ENCODE measurements at places on chromosomes 7 and 10. TPM values are rescaled to one million over a fixed set of nuclear protein-coding genes. Genes with fewer than 3 reads are reported as not detected.
A peak's percentile ranks its signal among the peaks of the same experiment; 100 is the strongest.

GRCh38 chr7:6614953-6615722 lies at the start of gene ZNF853:
ZNF853 (plus strand) TSS chr7:6615610; CDS start chr7:6616175, 565 bp downstream.
- peak; percentile 43 for DNase-seq

- no peak for DNase-seq
Observed at GRCh38 chr7:1798191-1798590, 128.1 kb downstream of the ELFN1 start.

DNA sequence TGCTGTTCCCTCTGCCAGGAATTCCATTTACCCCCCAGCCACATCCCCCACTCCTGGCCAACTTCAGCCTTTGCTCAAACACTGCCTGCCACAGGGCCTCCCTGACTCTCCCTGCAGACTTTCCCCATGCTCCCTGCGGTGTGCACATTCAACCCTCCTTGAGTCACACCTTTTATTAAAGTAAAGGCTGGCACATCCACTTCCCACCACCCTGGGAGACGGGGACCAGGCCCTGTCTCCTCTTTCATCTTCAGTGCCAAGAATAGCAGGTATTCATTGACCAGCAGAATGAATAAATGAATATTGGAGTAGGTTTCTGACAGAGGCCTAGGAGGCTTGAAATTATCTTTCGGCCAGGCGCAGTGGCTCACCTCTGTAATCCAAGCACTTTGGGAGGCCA lies 91.4 kb downstream of the GRK5 start:
- DNase-seq: no peak

GRCh38 chr7:30814700-30815387 lies 43.6 kb downstream of the MINDY4 start:
- DNase-seq: peak; percentile 43

- DNase-seq: no peak
Observed at GRCh38 chr7:151416112-151416940, 6.5 kb upstream of the WDR86 start.

- no peak for DNase-seq
Observed at GRCh38 chr7:134371536-134371935, 54.8 kb upstream of the SLC35B4 start.

DNA sequence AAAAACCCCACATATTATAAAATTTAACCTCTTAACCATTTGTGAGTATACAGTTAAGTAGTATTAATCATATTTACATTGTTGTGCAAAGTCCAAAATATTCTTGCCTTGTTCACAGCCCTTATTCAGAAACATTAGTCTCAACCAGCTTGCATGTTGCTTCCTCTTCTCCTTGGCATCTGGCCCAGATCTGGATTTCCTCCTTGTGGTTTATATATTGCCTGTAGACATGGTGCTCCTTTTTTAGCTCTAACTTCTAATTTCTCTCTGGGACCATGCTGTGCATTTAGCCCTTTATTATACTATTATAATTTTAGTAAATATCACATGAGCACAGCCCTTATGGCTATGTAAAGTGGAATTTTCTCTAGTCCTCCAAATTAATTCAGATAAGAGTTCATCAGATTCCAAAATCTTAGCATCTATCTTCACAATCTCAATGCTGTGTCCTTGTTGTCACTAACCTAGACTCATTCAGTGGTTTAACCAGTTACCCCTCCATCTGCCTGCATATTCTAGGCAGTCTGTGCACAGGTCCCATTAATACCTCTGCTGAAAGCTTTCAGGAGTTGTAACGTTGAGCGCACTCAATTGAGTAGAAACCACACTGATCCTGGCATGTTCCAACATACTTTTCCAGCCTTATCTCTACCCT lies 7.9 kb downstream of the CPED1 start:
- DNase-seq: peak; percentile 80

DNA sequence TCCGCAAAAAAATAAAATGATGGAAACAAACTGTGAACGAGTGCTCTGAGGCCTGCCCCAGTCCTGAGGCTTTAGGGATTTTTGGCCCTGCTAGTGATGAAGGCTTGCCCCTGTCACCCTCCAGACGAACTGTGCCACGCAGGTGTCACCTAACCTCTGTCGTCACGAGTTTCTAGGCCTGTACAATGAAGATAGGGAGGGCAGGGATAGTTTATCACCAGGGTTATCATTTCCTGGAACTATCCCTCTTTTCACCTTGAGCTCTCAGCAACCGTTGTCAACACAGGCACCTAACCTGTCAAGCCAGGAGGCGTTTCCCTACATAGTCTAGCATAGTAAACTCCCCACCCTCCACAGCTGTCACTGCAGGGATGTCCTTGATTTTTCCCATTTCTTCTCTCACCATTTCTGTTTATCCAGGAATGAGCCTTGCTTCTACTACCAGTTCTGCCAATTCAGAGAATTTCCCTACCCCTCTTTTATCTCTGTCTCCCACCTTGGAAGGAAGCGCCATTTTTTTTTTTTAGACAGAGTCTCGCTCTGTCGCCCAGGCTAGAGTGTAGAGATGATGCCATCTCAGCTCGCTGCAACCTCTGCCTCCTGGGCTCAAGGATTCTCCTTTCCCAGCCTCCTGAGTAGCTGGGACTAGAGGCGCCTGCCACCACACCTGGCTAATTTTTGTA lies 2.2 kb upstream of the ACHE start:
- DNase-seq: no peak

GRCh38 chr10:34590793-34591192 lies 224.3 kb downstream of the PARD3 start:
- no peak for DNase-seq

- no peak for DNase-seq
Observed at GRCh38 chr10:120813085-120813484, 38.1 kb upstream of the WDR11 start.

- DNase-seq: no peak
Observed at GRCh38 chr7:84108787-84109186, 85.8 kb downstream of the SEMA3A start.

GRCh38 chr7:142784096-142784495 lies 13.3 kb downstream of the PRSS2 start:
- no peak for DNase-seq

DNA sequence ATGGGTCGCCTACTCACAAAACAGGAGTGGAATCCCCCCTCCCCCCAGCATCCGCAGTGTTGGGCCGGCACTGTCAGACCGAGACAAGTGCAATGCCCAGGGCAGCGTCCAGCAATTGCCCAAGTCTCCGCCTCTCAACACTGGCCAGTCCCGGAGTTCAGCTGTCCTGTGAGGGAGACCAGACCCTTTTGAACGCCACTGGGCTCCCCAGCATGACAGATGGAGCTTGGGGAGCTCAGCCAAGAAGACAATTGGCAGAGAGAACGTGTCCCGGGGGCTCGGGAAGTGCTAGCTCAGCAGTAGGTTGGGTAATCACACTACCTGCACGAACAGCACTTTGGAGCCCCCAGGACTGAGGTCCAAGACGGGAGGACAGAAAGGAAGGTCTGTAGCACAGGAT lies 4.7 kb downstream of the COPS6 start:
- no peak for DNase-seq

- DNase-seq: no peak
Observed at GRCh38 chr10:94062611-94063010, 68.9 kb downstream of the PLCE1 start.

GRCh38 chr7:48028938-48029337 lies at the start of gene SUN3:
SUN3 (minus strand) TSS chr7:48029107; CDS start chr7:48028938, 169 bp downstream.
- DNase-seq: no peak

DNA sequence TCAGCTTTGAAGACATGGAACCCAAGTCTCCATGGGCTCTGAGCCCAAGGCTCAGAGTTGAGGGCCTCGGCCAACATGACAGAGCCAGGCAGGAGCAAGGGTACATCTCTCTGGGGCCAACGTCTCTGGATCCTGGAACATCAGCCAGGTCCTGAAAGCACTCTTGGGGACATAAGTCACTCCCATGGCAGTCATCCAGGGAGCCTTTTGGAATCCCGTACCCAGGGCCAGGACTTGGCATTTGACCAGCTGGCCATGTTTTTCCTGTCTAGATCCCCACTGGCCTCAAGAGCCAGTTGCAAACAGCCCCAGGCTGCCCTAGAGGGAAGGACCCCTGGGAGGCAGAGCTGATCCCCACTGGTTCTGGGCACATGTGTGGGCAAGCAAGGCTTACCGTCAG lies 4.3 kb upstream of the CXCL12 start:
- no peak for DNase-seq

DNA sequence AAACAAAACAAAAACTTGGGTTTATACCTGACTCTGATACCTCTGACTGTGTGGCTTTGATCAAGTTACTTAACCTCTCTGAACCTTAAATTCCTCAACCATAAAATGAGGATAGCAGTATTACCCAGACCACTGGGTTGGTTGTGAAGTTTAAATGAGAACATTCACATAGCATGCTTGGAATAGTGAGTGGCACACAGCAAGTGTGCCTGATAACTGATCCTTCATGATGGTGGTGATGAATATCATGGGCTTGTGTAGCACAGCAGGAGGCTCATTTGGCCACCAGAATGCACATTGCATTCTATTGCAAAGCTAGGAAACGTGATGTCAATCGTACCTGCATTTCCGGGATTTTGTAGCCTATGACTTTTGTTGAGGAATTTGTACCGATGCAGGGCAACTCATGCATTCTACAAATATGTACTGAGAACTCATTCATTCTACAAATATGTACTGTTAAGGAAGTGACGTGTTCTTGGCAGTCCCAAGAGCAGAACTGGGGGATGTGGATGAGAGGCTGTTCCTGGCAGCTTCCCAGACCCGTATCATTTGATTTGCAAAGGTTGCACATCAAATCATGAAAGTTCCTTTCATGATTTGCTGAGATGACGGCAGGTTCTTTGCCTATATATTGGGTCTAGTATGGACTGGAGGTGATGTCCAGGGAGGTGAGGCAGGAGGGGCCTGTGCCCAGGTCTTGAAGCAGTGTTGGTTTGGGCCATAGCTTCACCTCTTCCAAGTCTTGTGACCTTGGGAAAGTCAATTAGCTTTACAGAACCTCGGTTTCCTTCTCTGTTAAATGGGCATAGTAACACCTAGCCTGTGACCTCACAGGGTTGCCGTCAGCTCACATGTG lies 94.6 kb upstream of the SMNDC1 start:
- peak; percentile 83 for DNase-seq

- no peak for DNase-seq
Observed at GRCh38 chr10:55024713-55025112, 223.7 kb upstream of the PCDH15 start.

DNA sequence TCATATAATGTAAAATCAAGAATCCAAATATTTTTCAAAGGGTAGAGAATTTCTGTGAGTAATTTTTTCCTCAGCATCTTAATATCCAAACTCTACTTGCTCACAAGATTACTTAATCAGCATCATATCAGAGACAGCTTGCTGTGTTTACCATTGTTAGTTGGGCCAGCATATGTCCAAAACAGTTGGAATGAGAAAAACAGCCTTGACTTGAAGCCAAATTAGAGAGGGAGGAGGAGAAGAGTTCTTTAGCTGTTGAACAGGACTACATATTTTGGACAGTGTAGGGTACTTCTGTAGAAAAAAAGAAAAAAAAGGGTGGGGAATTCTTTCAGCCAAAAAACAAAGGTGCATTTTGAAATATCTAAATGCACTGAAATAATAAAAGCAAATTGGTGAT lies 69.8 kb downstream of the HDAC9 start:
- no peak for DNase-seq

DNA sequence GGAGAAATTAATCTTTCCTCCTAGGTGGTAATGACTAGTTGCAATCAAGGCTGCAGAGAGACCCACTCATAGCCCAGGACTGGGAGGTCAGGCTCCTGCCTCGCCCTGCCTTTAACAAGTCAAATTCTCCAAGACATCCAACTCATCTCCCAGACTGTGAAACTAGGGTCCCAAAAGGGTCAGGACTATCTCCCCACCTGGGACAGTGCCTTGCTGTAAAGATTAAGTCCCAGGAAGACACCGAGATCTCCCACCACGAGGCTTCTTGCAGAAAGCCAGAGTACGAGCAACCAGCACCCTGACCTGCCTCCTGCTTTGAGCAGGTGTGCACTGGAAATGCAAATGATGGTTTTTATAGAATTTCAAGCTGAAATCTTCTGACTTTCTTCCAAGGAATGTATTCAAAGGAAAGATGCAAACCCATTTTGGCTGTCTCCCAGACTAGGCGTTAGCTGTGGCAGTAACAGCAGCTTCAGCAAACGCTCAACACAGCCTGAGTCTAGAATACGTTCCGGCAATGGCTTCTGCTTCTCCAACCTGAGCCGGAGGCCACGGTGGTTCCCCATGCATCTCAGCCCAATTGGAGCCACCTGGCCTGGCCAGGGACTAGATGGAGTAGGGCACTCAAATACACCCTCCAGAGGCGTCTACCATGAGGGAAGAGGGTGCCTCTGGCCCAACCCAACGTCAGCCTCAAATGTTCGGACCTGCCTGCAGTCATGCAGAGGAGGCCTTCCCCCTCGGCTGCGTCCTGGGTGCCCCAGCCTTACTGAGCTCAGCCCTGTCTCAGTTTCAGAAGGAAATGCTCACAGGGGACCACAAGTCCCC lies 170.4 kb downstream of the PRKAG2 start:
- DNase-seq: no peak

GRCh38 chr7:757741-758163 lies 30.7 kb upstream of the PRKAR1B start:
- no peak for DNase-seq

DNA sequence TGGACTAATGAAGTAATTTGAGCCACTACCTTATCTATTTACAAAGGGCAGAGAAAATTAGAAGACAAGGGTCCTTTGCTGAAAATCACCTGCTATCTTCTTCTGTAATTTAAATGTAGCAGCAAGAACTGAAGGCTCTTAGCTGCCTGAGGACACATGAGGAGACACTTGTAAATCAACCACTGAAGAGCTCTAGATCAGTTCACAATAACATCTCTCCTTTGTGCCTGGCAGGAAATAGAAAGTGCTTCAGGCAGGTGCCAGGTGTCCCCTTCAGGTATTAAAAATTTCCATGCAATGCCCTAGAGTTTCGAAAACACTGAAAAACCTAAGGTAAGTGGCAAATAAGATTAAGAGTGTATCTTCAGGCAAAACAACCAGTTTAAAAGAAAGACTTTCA lies 474.6 kb downstream of the GRM8 start:
- no peak for DNase-seq

- no peak for DNase-seq
Observed at GRCh38 chr7:74012842-74013249, 15.1 kb upstream of the ELN start.

GRCh38 chr10:15387021-15387420 lies 15.9 kb upstream of the FAM171A1 start:
- no peak for DNase-seq

- DNase-seq: no peak
Observed at GRCh38 chr7:14104861-14105260, 115.4 kb upstream of the ETV1 start.

DNA sequence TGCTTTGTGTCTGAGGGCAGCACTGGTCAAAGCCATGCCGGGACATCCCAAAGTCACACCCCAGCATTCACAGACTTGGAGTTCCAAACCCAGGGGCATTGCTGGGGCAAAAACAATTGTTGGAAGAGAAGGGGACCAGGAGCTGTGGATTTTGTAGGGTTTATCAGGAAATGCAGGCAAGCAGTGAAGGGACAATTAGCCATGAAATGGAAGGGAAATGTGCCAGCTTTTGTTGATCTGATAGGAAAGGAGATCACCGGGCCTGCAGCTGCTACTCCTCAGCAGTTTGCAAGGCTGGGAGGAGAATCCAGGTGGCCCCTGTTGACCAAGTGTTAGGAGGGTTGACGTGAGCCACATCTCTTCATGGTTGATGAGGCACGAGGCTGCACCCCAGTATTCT lies 2.5 kb upstream of the BRI3 start:
- no peak for DNase-seq

The SPOCK2 gene
- not detected for total RNA-seq

The ANKRD22 gene
- total RNA-seq: not detected

The HOXA3 gene
- not detected for total RNA-seq

The DRGX gene
- 0.10 TPM for total RNA-seq

The ACTL6B gene
- not detected for total RNA-seq

The PIK3AP1 gene
- total RNA-seq: 0.02 TPM

The HTR7 gene
- total RNA-seq: 6.4 TPM

The CRTAC1 gene
- total RNA-seq: not detected

The AGR2 gene
- not detected for total RNA-seq

The METTL27 gene
- total RNA-seq: not detected

The LLCFC1 gene
- total RNA-seq: not detected
